Thyroid gland (tissue), 4 donors: ENCODE measurements at places on chromosomes 12 and 14. TPM values are rescaled to one million over a fixed set of nuclear protein-coding genes. Genes with fewer than 3 reads are reported as not detected.

PLBD1 gene
- total RNA-seq = 5.1 TPM

SLCO1A2 gene
- 0.22 TPM for total RNA-seq

CMKLR1 gene
- total RNA-seq = 15.8 TPM

DNA sequence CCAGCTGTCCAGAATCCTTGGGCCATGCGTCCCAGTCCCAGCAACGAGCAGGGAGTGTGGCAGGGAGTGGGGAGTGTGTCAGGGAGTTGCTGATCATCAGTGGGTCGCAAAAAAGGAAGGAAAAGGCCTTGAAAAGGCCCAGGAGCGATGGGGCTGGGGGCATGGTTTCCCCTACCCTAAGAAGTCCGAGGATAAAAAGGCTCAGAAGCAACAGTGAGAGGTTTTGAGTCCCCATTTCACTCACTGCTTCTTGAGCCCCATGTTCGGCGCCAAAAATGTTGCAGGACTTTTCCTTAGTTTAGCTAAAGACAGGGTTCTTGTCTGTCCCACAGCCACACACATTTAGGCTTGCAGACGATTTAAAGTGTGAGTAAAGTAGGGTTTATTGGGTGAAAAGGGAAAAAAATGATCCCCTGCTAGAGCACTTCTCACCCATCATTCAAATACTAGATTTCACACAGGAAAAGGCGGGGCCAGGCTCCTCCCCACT, 189.5 kb downstream of the KCNC2 start:
- DNase-seq = no peak

DNA sequence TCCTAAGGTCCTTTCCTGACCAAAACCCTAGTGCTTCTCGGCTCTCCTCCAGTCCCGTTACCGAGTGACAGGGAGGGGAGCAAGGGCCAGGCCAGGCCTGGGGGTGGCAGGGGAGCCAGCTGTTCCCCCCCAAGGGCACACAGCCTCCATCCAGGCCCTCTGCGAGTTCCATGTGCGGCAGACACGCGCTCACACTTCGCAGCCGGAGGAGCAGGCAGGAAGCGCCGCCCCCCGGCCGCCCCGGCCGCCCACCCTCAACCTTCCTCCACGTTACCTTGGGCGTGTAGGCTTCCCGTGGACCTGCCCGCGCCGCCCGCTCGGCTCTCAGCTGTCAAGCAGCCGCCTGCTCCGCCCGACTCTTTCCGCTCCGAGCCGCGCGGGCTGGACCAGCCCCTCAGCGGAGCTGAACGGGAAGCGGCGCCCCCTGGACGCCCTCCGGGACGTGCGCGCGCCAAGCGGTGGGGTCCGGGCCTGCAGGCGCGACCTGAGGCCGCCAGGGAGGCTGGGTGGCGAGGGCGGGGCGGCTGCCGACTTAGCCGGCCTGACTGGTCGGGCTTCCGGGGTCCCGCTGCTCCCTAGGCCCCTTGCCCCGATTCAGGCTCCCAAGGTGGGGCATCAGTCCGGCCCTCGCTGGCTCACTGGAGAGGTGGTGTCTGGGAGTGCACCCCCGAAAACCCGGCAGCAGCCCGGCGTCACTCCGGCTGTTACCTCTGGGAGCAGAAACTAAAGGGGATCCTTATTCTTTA, at the start of gene CRACR2A:
Gene CRACR2A (minus strand): TSS at position 369 of the 746 bp plus-strand sequence. CDS start 56,110 bp downstream, outside the sequence.
- peak; percentile 36 for DNase-seq

- DNase-seq = no peak
These were observed 282.0 kb upstream of the PPFIA2 start for GRCh38 chr12:82040987-82041743.

GLS2 gene
- total RNA-seq = 3.0 TPM

DNA sequence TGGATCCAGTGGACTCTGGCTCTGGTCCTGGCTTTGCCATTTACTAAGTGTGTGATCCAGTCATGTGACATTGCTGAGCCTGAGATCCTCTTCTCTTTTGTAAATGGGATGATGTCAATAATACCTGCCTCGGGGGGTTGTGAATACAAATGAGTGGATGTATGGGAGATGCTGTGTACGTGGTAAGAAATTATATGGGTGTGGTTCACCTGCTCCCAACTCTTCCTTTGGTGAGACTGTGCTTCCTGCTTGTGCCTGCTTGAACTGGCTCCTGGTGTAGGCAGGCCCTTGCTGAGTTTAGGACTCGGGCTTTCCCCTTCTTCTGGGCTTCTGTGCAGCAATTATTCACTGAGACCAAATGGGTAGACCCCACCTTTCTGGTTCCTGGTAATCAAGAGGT, 189.5 kb upstream of the FRMD6 start:
- DNase-seq = no peak

SERPINA9 gene
- total RNA-seq = not detected

DNA sequence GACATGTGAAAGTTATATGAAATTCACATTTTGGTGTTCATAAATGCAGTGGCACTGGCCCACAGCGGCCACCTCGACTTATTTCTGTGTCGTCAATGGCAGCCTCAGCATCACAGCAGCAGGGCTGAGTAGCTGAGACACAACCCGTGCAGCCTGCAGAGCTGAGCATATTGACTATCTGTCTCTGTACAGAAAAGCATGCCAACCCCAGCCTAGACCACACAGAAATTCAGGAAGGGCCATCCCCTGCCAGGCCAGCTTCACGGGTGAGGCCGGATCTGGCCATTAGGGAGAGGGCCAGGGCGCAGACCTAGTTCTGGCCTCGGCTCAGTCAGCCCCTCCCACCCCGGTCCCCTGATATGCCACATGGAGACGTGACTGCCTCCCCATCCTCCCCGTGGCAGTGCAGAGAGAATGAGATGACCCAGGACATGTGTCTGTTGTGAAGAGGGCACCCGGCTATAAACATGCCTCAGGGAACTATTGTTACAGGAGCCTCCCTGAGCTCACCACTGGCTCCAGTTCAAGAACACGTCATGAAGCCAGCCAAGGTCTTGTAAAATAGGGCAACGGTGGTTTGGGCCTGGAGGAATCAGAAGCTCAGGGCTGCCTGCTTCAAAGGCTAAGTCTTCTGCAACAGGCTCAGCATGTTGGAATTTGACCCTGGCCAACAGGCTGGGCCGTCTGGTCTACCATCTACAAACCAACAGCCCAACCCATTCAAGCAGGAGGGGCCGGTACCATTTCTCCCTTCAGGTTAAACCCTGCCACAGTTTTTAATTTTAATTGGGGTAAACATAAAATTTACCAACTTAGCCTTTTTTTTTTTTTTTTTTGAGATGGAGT, 25.5 kb downstream of the SCARB1 start:
- peak; percentile 26 for DNase-seq

- no peak for DNase-seq
These were observed 399 bp upstream of the WASHC4 start for GRCh38 chr12:105107171-105107493.

DNA sequence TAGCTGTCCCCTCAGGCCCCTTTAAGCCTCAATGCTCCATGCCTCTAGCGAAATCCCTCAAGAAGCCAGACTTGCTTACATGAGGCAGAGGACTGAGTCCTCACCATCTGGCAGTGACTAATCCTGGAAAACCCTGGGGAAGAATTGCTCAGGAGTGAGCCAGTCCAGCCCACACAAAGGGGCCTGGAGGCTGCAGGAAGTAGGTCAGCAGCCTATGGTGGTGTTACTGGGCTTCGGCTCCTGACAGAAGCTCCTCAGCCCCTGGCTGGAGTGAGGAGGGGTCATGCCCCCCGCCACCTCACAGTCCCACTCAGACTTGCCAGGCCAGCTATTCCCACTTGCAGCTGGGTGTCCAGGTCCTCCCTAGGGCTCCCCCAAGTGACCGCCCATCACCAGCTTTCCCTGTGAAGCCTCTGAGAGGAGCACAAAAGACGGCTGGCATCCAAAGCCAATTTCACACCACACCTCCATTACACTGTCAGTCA, 250.5 kb downstream of the DPF3 start:
- no peak for DNase-seq

DNA sequence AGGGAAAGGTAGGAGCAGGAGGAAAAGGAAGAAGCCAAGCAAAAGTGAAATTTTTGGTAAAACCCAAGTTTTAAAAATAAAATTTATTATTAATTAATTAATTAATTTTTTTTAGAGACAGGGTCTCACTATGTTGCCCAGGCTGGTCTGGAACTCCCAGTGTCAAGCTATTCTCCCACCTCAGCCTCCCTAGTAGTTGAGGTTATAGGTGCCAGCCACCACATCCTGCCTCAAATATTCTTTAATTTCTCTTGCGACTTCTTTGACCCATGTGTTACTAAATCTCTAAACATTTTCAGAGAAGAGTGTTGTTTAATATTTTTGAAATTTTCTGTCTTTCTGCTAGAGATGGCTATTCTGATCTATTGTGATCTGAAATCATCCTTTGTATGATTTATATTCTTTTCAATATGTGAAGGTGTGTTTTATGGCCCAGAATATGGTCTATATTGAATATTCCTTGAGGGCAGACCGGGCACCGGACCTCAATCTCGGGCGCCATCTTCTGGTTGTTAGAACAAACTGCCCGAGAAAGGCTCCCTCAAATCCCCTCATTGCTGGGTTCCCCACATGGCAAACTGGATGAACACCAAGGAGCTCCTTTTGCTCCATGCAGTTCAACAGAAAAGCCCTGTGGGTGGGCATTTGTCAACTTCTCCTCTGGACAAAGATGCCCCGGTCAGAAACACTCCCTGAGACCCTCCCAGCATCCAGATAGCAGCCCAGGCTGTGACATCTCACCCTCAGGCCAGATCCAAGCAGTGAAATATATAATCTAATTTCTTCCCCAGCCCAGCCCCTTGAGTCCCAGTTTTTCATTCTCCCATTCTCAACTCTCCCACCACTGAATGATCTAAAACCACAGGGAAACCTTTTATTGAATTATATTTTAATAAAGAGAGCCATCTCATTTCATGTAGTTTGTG, 110.5 kb downstream of the ASCL4 start:
- peak; percentile 57 for DNase-seq

DNA sequence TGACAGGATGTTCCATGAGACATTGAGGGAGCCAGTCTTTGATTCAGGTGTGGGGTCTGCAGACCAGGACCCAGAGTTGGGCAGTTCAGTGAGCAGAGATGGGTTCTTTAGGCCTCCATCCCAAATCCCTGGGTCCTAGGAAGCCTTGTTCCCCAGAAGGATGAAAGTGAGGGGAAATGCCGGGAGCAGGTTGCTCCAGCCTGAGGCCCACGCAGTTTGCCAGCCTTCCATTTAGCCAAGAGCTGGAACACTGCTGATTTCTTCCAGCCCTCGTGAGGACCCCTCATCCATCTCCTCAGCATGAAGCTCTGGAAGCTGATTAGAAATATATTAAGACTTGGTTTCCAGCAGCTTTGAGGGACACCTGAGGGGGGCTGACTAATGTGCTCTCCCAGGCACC, 12.1 kb downstream of the C14orf132 start:
- DNase-seq = no peak

DNA sequence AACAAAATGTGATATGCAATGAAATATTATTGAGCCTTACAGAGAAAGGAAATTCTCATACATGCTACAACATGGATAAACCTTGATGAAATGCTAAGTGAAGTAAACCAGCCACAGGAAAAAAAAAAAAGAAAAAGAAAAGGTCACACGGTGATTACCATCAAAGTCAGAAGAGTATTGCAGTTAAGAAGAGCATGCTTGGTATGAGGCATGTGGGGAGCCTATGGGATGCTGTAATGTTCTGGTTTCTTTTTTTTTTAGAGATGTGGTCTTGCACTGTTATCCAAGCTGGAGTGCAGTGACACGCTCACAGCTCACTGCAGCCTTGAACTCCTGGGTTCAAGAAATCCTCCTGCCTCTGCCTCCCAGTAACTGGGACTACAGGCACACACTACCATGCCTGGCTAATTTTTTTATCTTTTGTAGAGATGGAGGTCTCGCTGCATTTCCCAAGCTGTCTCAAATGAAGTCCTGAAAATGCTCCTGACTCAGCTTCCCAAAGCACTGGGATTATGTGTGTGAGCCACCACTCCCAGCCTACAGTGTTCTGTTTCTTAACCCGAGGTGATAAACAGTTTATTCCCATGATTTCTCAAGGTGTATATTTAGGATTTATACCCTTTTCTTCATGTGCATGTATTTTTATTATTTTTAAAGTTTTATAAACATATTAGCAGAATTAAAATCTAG, 96.2 kb downstream of the SEC23A start:
- no peak for DNase-seq

GRCh38 chr12:7395950-7396349, 48.0 kb downstream of the CD163L1 start:
- no peak for DNase-seq

CLEC2B gene
- total RNA-seq = 25.2 TPM

DNA sequence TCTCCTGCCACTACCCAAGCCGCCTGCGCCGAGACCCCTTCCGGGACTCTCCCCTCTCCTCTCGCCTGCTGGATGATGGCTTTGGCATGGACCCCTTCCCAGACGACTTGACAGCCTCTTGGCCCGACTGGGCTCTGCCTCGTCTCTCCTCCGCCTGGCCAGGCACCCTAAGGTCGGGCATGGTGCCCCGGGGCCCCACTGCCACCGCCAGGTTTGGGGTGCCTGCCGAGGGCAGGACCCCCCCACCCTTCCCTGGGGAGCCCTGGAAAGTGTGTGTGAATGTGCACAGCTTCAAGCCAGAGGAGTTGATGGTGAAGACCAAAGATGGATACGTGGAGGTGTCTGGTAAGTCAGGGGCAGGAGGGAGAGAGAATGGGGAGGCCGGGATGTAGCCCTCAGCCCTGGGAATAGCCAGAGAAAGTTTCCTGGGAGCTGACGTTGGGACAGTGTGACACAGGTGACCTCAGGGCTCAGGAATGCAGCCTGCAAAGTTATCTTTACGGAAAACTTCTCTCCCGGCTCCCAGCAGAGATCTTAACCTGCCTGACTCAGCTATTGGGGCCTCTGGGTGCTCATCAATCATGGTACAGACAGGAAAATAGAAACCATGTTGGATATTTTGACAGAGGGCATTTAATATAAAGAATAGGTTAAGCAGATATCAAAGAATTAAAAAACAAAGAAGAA, 747 bp downstream of the HSPB8 start:
- DNase-seq = peak; percentile 84

P2RX2 gene
- total RNA-seq = not detected

- DNase-seq = no peak
These were observed 12.3 kb downstream of the MARS1 start for GRCh38 chr12:57500213-57500612.

- DNase-seq = no peak
These were observed 32.9 kb upstream of the SYCP3 start for GRCh38 chr12:101772012-101772775.

RNASE3 gene
- not detected for total RNA-seq

OASL gene
- total RNA-seq = 0.45 TPM

SLC4A8 gene
- total RNA-seq = 0.40 TPM
